Tracheal epithelial cell (primary cell): ENCODE measurements at places on chromosomes 12 and 14. TPM values are rescaled to one million over a fixed set of nuclear protein-coding genes. Genes with fewer than 3 reads are reported as not detected.

Gene HOXC6
- 0.48 TPM in 1 of 2 replicates, not detected in the other for total RNA-seq

Gene NFYB
- total RNA-seq, result 9.2 and 11.9 TPM in 2 replicates

Gene CCDC184
- total RNA-seq, result not detected in 2 replicates

Gene CEBPE
- not detected in 2 replicates for total RNA-seq

Gene GARIN6
- not detected in 2 replicates for total RNA-seq

Gene OAS3
- total RNA-seq, result 7.2 and 11.1 TPM in 2 replicates

Gene CCDC197
- not detected in 2 replicates for total RNA-seq

Gene RAD51AP1
- 1.7 and 5.3 TPM in 2 replicates for total RNA-seq

Gene WNT5B
- total RNA-seq, result 0.43 and 27.7 TPM in 2 replicates

Gene CPSF6
- 19.6 and 23.4 TPM in 2 replicates for total RNA-seq

Gene LMNTD1
- not detected in 2 replicates for total RNA-seq

Gene B4GALNT1
- total RNA-seq, result 0.48 TPM in 1 of 2 replicates, not detected in the other

Gene RNU6-8
- total RNA-seq, result not detected in 2 replicates

Gene GPR135
- 0.43 and 0.96 TPM in 2 replicates for total RNA-seq

Gene MMP19
- 0.24 TPM in 1 of 2 replicates, not detected in the other for total RNA-seq

Gene CD69
- total RNA-seq, result 0.48 TPM in 1 of 2 replicates, not detected in the other

Gene IL26
- total RNA-seq, result not detected in 2 replicates

Gene TAS2R9
- total RNA-seq, result not detected in 2 replicates

Gene STK38L
- total RNA-seq, result 24.9 and 85.1 TPM in 2 replicates

Gene ADAMTS20
- not detected in 2 replicates for total RNA-seq

Gene MYL6B
- total RNA-seq, result 39.4 and 40.5 TPM in 2 replicates

Gene OSGEP
- 16.2 and 19.3 TPM in 2 replicates for total RNA-seq

Gene CRACR2A
- total RNA-seq, result 0.43 and 1.9 TPM in 2 replicates

Gene SIX1
- 4.1 and 10.0 TPM in 2 replicates for total RNA-seq

Gene CFAP54
- 0.48 and 0.85 TPM in 2 replicates for total RNA-seq

Gene NPAS3
- total RNA-seq, result under 0.01 and 0.24 TPM in 2 replicates

Gene C12orf50
- total RNA-seq, result not detected in 2 replicates

Gene ASCL1
- not detected in 2 replicates for total RNA-seq

Gene OR4K1
- total RNA-seq, result not detected in 2 replicates

Gene RNASE7
- 13.6 and 36.1 TPM in 2 replicates for total RNA-seq

Gene MANSC4
- not detected in 2 replicates for total RNA-seq

Gene NABP2
- 21.7 and 34.5 TPM in 2 replicates for total RNA-seq
